ENCODE measurements at places on chromosomes 5 and 9. TPM values are rescaled to one million over a fixed set of nuclear protein-coding genes. Genes with fewer than 3 reads are reported as not detected.

- DNase-seq = no peak
Observed at GRCh38 chr5:36529142-36529541, 77.3 kb upstream of the SLC1A3 start.

GRCh38 chr9:97903177-97903576, 19.1 kb downstream of the TRMO start:
- DNase-seq = no peak

- DNase-seq = no peak
Observed at GRCh38 chr5:157558041-157558595, 17.5 kb downstream of the ADAM19 start.

DNA sequence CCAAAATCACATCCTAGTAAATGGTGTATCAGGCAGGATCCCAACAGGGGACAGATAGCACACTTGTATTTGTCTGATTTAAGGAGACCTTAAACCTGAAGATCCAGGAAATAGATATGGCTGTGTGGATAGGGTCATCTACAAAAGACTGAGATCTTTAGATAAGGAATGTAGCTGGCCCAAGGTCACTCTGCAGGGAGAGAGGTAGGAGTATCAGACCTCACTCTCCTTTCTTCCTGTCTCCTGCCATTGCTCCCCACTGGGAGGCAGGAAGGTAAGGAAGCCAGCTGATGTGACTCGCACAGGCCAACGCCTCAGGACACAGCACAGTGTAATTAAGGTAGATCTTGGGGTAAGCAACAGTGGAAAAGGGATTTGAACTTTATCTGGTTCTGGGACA, 85.8 kb downstream of the PLPPR1 start:
- DNase-seq = no peak

GRCh38 chr9:137071282-137071681, 925 bp upstream of the SAPCD2 start:
- DNase-seq = no peak

- no peak for DNase-seq
Observed at GRCh38 chr5:111583758-111584203, 71.4 kb upstream of the STARD4 start.

DNA sequence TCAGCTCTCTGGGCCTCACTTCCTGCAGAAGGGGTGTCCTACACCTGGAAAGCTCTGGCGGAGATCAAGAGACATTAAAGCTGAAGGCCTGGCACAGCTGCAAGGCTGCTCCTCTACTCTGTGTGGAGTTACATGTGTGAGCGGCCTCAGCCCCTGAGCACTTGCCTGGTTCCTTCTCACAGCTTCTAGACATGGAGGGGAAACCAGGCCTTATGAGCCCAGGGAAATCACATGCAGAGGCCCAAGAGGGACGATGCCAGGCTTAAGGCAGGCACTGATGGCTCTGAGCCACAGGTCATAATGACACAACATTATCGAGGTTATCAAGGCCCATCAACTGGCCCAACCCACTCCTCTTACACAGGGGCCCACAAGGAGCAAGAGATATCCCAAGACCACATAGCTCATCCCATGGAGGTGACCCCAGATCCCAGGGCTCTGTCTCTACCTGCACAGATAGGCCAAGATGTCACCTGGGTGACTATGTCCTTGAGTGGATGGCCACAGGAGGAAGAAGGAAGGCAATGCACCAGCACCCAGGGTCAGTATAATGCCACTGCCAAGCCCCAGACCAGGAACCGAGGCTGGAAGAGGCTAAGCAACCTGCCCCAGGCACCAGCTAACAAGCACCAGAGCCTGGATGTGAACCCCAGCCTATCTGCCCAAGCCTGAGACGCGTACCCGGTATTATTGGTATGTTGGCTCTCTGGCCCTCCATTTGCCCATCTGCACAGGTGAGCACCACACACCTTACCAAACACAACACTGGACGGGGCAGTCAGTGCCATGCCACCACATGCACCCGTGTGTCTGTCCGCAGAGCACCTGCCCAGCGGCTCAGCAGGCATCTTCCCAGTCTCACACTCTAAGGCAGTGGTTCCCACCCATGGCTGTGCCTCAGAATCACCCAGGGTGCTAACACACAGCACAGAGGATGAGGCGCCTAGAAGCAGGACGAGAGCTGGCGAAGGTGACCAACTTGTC, 143.3 kb downstream of the GABBR2 start:
- DNase-seq = no peak

The FAM169A gene
- polyA plus RNA-seq = not detected

DNA sequence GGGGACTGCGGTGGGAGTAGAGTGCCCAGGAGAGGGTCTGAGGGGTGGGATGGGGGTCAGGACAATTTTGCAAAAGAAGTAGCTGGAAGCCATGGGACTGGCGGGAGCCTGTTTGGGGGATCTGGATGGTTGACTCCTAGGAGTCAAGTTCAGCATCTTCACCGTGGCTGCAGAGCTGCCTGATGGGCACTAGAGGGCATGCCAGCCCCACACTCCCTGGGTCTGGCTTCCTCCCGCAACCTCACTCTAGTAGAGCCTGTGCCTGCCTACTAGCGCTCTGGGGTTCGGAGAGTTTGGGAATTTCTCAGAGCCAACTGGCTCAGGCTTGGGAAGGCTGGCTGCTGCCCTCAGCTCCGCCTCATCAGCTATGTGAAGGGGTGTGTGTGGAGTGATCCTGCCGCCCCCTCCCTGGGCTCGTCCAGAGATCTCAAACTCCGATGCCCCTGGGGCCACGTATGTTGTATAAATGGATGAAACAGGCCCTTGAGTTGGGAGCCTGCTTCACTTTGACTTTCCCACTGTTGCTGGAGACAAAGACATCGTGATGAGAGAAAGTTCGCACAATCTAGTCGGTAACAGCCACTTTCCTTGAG, 10.8 kb downstream of the TSPAN17 start:
- peak; percentile 24 for DNase-seq

The C9orf50 gene
- 0.26 TPM for polyA plus RNA-seq

DNA sequence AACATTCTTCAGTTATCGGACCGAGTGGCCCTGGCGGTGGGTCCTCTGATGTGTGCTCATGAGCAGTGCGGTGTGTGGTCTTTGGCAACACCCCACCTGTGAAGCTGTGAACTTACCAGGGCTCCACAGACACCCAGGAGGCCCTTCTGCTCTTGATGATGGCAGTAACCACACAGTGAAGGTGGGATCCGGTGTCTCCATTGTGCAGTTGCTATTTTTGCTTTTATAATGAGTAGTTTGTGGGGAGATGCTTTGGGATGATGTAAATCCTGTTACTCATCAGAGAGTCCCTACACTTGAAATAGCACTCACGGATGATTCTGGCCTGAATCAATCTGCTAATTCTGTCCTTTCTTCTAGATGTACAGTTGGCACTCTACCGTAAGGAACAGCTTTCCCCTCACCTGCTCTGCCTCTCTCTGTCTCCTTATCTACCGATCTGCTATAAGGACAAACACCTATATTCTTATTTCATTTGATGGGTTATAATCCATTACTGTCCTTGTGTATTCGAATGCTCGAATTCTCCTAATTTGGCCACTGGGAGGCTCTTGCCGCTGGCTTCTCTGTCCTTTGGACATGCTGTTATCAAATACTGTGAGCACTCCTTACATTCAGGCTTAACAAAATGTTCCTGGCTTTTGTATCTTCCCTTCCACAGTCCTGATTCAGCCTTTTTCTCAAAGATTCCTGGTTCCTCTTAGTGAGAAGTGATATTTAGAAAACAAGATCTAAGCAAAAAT, 20.2 kb downstream of the ATPSCKMT start:
- DNase-seq = no peak

The OSMR gene
- 100 TPM for polyA plus RNA-seq

DNA sequence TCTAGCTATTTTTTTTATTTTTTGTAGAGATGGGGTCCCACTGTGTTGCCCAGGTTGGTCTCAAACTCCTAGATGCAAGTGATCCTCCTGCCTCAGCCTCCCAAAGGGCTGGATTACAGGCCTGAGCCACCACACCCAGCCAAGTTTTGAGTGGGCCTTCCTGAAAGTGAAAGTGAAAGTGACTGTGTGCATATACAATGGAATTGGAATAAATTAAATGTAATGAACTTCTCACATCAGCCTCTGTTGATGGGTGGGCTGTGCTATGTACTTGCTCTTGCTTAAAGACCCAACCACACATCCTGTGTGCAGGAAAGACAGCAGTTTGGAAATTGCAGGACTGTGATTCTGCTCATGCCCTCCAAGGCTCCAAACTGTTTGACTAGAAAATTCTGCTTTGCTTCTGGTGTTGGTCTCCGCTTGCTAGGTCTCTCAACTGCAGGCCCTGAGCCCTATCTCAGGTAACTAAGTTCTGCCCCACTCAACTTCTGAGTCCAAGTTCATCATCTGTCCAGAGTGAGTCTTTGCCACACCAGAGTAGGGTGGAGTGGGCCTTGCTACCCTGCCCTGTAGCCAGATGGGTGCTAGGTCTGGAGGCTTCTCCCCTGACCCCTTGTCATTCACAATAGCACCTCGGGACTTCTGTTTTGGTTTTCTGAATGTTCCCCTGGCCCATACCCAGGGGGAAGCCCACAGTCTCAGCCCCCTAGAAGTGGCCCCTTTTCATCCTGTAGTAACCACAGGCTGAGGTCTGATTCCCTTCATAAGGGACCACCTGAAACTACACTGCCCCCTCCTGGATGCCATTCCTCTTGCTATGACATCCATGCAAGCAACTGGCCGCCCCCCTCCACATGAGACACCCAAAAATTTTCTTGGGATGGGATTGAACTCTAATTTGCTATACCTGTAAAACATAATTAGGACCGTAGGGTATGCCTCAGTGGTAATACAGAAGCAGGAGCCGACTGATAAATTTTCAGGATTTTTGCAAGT, 36.5 kb upstream of the RAD23B start:
- DNase-seq = no peak

DNA sequence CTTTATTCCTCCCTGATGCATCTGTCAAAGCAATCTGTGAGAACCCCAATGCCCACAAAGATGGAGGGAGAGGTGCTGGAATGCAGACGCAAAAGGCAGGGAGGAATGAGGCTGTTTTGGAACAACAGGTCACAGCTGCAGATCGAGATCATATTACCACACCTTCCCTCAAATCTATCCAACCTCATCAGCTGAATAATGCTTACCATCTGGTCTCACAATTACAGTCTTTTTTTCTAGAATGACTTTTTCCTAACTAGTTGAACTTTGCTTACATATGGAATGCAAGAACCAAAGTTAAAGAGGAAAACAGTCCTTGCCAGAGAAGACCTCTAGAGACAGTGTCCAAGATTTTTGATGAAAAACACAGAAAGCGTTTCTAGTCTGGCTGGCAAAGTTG, 158.1 kb downstream of the LPAR1 start:
- peak; percentile 85 for DNase-seq

DNA sequence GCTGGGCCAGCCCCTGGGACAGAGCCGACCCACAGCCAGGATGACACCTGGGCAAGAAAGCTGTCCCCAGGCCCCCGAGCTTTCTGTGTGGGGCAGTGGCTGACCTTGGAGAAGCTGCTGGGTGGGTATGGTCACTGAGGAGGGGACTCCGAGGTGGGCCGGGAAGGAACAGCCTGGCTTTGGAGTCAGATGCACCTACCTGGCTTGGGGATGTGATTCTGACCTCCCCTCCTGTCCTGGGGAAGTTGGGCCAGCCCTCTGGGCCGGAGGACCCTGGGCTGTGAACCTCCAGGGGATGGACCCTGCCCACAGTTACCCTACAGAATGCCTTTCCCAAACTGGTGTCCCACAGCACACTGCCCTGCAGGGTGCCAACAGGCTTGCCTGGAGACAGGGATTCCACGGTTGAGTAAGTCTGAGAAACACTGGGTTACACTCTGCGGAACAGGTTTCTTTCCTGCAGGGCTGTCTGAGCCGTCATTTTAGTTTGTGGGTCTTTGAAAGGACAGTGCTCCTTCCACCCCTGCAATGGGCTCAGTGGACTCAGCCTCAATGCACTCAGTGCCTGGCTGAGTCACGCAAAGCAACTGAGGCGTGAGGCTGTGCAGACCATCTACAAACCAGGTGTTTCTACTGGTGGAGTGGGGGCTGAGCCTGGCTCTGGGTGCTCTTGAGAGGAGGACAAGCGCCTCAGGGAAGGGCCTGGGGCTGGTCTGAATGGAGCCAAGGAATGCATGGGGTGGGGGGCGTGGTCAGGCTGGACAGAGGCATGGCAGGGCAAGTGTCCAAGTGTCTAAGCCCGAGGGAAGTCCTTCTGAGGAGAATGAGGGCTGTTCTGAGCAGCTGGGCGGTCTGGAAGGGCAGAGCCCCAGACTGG, 41.3 kb upstream of the PHYKPL start:
- no peak for DNase-seq

The CCDC152 gene
- polyA plus RNA-seq = 1.3 TPM

The TMEM252 gene
- polyA plus RNA-seq = not detected

- no peak for DNase-seq
Observed at GRCh38 chr5:107072967-107073366, 597.8 kb downstream of the EFNA5 start.

DNA sequence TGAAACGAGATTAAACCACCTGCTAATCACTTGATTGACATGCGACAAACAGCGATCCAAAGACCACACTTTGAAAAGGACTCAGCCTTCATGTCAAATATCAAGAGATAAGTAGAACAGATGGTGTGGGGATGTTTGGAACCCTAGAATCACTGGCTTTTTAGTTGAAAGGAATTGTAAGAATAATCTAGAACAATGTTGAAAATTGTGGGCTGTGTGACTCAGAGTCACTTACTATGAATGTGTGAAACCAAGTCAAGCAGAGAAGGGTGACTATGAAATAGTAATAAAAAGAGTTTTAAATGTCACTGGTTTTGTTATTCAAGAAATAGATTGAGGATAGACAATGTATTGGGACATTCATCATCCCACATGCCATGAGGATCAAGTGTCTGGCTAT, 14.1 kb upstream of the C1QTNF3 start:
- DNase-seq = no peak

The CDC25C gene
- polyA plus RNA-seq = 3.2 TPM

The HTR1A gene
- not detected for polyA plus RNA-seq

The ADAMTS2 gene
- 25.8 TPM for polyA plus RNA-seq

The PCDHGB7 gene
- polyA plus RNA-seq = 16.2 TPM

DNA sequence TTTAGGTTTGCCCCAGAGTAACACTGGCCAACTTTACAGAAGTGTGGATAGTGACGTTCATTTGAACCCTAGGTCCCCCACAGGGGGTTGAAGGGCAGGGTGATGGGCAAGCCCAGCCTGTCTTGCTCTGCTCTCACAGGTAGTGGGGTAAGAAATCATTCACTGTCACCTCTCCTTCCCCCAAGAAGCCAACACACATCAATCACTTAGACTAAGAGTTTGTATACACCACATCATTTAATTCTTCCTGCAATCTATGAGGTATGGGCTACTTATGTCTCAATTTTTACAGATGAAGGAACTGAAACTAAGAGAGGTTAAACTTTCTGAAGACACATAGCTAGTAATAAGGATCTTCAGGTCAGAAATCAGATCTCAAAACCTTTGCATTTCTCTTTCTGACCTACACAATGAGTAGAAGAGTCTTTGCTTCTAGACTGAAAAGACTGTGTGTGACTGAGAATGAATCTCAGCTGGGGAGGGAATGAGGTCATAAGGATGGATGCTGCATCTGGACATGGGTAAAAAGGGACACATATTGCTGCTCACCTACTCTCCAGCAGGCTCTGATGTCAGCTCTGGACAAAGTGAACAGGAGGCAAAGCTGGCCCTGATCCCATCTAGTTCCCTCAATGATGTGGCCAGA, 81.0 kb upstream of the EQTN start:
- DNase-seq = no peak

Data from AG04450 (cell line).